ENCODE measurements at places on chromosomes 2 and 18.

GRCh38 chr2:239034561-239035341 is 186.9 kb downstream of the TWIST2 start:
- DNase-seq = no peak

GRCh38 chr2:139353874-139354273 is 573.7 kb upstream of the NXPH2 start:
- no peak for DNase-seq

DNA sequence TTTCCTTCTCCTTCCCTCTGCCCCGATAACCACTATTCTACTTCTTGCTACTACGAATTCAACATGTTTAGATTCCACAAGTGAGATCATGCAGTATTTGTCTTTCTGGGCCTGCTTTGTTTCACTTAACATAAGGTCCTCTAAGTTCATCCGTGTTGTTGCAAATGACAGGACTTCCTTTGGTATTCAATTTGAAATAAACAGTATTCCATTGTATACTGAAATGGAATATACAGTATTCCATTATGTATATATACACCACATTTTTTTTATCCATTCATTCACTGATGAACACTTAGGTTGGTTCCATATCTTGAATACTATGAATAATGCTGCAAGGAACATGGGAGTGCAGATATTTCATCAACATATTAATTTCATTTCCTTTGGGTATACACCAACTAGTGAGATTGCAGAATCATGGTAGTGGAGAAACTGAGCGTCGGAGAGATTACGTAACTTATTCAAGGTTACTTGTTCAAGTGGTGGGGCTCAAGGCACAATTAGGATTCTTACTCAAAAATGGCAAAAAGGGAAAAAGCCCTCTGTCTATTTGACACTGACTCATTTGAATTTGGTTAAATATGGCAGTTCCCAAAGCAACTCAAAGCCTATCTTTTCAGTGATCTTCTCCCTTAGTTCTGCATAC is 85.1 kb downstream of the CHN1 start:
- DNase-seq = no peak

DNA sequence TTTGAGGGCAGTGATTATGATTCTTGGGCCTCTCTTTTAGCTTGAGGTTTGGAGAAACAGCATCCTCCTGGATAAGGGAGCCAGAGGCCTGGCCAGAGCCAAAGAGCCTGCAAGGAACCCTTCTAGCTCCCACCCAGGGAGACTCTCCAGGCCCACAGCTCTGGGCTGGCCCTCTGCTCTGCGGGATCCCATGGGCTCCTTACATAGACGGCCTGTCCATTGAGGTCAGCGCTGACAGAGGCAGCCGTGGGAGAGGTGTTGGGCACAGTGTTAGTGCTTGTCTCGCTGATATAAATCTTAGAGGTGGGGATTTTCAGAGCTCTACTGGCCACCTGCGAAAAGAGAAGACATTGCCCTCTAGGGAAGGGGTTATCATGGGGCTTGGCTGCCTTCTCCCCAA is 67.2 kb downstream of the XDH start:
- no peak for DNase-seq

DNA sequence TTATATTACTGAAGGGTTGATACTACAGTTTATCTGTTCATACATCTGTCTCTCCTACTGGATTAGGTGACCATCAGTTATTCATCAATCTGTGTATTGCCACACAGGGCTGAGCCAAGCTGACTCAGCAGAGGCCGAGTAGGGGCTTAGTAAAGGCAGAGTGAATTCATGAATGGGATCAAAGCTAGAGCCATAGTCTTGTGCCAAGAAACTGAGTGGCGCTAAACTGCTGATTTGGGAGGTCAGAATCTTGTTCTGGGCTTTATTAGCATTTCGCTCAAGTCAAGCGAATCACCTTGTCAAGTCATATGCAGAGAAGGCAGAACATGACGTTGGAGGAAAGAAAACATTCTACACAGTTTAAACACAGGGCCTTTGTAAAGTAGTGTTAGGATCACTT is 34.1 kb downstream of the SOCS6 start:
- no peak for DNase-seq

- peak; percentile 52 for DNase-seq
These were observed 1.9 kb downstream of the YES1 start for GRCh38 chr18:809985-810642.

DNA sequence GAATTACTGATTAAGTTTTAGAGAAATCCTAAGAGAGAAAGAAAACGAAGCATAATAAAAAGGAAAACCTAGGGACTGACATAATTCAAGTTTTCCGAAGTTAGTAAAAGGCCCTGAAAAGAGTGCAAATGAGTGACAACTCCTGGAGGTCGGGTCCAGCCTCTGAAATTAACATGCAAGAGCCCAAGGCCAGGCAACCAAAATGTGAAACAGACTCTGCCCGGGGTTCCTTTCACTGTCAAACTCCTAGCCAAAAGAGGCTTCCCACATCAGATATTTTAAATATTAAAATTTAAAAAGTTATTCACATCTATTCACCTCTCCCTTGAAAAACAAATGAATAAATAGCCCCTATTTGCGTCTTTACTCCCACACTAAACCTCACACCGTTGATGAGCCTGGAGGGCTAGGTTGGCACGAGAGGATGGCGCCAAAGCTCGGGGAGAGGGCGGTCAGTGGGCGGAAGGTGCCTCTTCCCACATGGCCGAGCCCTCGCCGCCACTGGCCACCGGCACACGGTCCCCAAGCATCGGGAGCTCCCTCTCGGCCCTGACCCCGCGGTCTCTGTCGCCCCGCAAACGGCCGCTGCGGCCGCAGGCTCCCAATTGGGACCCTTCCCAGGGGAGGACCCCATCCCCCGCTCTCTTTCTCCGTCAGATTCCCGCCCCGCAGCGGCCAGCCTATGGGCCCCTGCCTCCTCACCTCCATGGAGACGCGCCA is 630 bp downstream of the PPM1G start:
- peak; percentile 59 for DNase-seq

DNA sequence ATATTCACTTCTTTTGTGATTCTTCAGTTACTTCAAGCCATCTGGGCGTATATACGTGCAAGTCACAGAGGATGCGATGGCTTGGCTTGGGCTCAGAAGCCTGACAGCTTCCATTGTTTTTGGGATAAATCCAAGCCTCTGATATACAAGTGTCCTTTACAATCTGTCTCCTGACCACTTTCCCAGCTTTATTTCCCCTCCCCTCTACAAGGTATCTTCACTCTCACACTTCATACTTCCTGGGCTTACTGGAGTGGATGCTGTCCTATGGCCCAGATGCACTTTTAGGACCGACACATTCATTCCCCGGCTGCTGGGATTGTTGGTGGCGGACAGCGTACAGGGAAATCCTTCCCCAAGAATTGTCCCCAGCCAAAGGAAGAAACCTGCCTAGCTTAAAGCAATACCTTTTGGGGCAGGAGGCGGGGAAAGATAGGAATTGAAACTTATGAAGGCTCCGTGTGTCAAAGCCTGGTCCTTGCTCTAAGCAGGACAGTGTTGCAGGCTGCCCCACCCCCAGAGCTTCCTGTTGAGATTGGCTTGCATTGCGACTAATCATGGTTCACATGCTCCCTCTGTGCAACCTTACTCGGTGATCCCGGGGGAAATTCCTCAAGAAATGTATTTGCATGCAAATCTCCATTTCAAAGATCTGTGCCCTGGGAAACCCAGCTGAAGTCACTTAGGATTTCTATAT is 802.9 kb upstream of the ID2 start:
- no peak for DNase-seq

GRCh38 chr2:221943076-221943810 is 355.6 kb downstream of the PAX3 start:
- DNase-seq = no peak

- no peak for DNase-seq
These were observed 2.9 kb upstream of the SFXN5 start for GRCh38 chr2:73074110-73075069.

GRCh38 chr2:145573608-145574007 is 1053.7 kb upstream of the ZEB2 start:
- DNase-seq = no peak

- no peak for DNase-seq
These were observed 1211.9 kb upstream of the NXPH2 start for GRCh38 chr2:139992078-139992477.

- DNase-seq = no peak
These were observed 24.2 kb downstream of the INO80C start for GRCh38 chr18:35473562-35473961.

DNA sequence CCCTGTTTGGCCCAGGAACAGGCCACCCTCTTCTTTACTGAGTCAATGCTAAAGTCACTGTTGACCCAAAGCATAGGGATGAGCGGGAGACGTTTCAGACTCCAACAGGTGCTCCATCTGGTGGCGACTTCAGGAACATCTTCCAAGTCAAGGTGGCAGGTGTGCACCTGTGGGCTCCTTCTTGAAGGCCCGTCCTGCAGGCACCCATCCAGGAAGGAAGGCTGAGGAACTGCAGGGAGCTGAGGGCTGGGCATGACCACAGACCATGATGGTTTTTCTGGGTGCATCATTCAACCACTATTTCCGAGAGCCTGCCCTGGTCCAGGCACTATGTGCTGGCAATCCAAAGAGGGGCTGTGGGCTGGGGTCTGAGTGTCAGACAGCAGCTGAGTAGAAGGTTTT is 142.8 kb downstream of the NDUFA10 start:
- peak; percentile 44 for DNase-seq

DNA sequence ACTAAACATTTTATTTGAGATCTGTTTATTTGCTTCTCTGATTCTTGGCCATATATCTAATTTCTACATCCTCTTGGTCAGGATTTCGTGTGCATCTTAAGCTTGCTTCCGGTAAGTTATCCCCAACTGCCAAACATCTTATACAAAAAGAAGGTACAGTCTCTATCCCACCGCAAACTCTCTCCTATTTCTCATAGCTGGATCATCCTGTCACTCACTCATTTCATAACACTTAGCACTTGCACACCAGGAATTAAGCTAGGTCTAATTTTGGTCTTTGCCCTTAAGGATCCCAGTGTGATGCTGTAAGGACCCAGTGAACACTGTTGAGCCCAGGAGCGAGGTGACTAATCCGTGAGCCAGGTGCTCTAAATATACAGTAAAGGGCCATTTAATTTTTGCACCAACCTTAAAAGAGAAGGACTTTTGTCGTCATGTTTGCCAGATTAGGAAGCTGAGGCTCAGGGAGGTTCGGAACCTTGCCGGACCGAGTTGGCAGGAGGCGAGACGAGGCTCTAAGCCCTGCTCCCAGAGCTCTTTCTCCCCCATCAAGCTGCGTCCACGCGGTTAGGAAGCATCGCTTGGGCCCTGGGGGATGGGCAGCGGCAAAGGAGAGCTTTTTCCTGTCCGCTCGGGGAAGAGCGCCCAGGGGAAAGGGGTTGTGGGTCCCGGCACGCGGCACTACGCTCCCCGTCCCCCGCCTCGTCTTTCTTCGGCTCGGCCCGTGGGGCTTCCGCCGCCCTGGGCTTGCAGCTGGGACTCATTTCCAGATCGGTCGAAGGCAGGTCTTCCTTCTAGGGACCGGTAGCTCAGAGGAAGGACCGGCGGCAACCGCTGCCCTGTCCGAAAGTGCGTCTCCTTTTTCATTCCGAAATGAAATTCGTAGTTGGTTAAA is 4.1 kb upstream of the ITPRIPL1 start:
- DNase-seq = peak; percentile 51

GRCh38 chr2:132980304-132980703 is 310.3 kb upstream of the LYPD1 start:
- DNase-seq = no peak

- DNase-seq = no peak
These were observed 84.9 kb downstream of the METTL4 start for GRCh38 chr18:2486426-2486825.

DNA sequence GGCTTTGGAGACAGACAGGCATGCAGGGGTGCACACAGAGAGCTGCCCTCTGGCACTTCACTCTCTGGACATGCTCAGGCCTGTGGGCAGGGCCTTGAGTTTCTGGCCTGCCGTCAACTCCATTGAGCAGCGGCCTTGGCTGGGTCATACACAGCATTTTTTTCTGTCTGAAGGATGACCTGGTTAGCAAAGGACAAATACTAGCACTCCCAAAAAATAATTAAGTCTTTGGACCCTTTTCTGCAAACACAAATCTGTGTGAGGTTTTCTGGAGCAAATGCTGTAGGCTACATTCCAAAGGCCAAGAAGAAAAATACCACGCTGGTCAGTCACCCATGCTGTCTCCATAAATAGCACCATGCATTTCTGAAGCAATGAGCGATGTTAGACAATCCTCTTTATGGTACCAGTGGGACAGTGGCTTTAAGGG is 124.7 kb upstream of the CTAGE1 start:
- DNase-seq = no peak

DNA sequence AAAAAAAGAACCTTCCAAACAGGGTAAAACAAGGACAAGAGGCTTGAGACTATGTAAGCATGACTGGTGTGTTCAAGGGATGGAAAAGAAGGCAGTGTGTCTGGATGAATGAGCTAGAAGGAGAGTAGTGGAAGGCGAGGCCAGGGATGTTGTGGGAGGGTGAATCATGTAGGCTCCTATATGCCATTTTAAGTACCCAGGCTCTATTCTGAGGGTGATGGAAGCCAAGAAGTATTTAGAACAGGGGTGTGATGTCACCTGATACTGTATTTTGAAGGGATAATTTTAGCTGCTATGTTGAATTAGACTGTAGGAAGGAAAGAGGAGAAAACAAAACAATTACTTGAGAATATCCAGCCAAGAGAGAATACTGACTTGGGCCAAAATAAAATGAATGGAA is 524.7 kb upstream of the CRIM1 start:
- no peak for DNase-seq

DNA sequence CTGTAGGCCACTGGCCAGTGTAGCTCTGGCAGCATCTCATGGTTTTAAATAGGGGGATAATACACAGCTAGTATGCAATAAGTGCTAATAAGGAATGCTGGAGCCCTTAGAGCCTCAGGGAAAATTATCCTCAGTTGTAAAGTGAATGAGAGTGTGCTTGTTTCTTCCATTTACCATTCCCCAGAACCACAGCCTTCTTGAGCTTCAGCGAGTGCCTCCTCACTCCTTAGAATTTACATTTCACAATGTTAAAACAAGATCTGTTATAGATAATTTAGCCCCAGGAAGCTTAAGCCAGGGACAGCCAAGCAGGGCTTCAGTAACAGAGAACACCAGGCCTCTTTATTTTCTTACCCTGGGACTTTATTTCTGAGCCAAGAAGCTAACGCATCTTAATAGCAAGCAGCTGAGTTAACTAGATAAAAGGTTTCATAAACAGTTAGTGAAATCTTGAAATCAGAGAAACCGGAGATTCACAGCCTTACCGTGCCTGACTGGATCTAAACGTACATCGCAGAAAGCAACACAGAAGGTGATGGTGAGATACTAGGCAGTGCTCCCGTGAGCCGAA is 535.2 kb downstream of the TDRD15 start:
- no peak for DNase-seq

GRCh38 chr2:23562143-23562542 is 177.2 kb downstream of the KLHL29 start:
- DNase-seq = no peak

DNA sequence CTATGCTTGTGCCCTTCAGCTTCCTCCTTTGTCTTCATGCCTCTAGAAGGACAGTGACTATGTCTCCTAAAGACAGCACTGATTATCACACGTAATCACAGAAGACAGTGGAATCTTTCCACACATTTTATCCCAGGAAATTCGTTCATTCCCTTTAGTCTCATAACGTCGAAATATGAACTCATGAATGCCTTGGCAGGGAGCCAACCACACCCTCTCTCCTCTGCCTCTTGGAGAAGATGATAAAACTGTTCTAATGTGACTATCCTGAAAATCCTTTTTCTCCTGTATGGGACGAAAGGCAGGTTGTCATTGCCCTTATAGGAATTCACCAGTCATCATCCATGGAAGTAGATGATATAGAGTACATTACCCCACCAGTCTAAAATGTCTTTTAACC is 726.6 kb upstream of the FANCL start:
- DNase-seq = no peak
